Fibroblast of mammary gland (primary cell): ENCODE measurements at places on chromosomes 13 and 19.

GRCh38 chr19:7917267-7918061, 2.7 kb upstream of the SNAPC2 start:
- DNase-seq = peak; percentile 46

DNA sequence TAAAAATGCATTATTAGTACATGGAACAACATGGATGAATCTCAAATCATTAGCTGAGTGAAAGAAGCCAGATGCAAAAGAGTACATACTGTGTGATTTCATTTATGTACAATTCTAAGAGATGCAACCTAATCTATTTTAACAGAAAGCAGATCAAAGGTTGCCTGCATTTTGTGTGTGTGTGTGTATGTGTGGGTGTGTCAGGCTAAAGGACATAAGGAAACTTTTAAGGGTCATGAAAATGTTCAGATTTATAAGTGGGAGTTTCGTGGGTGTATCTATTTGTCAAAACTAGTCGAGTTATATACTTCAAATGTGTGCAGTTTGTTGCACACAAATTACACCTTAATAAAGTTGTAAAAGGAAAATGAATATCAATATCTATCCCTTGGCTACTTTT, 17.9 kb upstream of the NEK3 start:
- no peak for DNase-seq

DNA sequence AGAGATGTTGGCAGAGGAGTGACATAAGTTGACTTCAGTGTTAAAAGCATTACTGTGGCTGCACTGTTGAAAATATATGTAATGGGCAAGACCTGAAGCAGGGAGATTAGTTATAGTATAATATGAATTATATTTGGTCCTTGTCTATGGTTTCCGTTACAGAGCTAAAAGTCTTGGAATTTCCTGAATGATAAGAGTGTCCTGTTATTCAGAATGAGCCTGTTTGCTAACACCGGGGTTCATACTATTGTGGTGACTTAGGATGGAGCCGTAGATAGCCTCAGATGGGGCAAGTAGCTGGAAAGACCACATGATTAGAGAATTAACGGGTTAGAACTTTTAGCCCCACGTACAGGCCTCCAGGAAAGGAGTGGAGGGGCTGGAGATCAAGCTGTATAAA, 5.7 kb downstream of the USPL1 start:
- no peak for DNase-seq

- no peak for DNase-seq
These were observed 5.0 kb upstream of the ARHGAP45 start for GRCh38 chr19:1061987-1062386.

DNA sequence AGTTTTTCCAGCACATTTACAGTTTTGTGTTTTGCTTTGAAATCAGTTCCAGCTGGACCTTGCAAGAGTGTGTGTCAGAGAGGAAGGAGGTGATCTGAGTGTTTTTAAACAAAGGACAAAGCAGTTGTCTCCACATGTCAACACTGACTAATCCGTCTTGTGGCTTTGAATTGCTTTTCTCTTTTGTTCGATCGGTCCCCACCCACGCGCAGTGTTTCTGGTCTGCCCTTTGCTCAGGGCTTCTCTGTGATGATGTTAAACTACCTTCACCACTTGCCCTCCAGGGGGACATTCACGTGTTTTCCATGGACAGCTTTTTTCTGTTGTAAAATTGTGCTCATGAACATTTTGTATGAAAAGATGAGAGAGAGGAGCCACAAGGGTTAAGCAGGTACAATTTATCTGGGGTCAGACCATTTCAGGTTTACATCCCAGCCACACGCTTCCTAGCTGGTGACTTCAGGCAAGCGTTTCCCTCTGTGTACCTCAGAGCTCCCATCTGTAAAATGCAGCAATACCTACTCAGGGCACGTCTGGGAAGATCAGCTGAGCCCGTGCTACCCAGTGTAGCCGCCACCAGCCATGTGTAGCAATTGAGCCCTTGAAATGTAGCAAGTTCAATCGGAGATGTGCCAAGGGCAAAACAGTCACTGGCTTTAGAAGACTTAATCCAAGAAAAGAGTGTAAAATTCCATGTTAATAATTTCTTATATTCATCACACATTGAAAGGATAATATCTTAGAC, 13.5 kb upstream of the PLA2G4C start:
- peak; percentile 90 for DNase-seq

GRCh38 chr13:89066868-89067466, 1395.8 kb downstream of the SLITRK5 start:
- DNase-seq = peak; percentile 24

GRCh38 chr13:21546372-21546771, 57.6 kb downstream of the MICU2 start:
- peak; percentile 49 for DNase-seq

GRCh38 chr19:40263440-40264313, 21.5 kb downstream of the AKT2 start:
- no peak for DNase-seq

DNA sequence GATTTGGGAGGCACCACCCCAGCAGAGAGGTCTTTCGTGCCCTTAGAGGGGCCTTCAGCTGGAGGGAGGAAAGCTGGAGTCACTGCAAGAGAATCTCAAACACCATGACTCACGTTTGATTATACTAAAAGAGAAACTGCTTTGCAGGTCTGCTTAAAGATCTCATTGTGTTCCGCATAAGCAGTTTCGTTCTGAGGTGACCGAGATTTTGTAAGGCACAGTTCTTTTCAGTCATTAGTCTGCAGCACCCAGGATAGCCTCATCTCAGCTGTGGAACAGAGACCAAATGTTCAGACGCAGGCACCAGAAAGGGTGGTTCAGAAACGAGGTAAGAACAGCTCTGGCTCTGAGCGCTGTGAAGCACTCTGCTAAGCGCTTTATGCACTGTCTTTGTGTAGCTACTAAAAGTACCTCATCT, 71.2 kb upstream of the GTF3A start:
- DNase-seq = no peak

- DNase-seq = peak; percentile 91
These were observed 5.6 kb downstream of the TLE6 start for GRCh38 chr19:2982983-2983350.

DNA sequence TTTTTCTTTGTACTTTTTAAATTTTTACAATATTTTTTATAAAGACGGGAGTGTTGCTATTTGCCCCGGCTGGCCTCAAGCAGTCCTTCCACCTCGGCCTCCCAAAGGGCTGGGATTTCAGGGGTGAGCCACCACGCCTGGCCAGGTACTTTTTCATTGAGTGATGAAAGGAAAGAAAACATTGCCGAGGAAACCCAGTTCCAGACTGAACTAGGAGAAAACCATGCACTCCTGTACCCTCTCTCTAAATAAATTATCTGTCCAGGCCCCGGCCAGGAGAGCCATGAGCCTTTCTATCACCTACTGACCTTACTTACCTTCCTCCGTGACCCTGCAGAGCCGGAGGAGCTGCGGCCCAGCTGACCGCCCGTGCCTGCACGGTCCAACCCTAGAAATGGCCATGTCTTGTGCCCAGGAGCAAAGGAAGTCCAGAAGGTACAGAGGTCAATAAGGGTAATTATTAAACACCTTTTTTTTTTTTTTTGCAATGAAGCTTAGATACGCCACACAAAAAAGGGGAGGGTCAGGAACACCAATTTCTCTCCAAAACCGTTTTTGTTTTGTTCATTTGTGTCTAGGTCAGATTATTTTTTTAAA, at the start of gene SLC7A9:
SLC7A9 (minus strand) TSS at position 399 of the 597 bp plus-strand sequence. CDS start 1,233 bp downstream, outside the sequence.
- no peak for DNase-seq

DNA sequence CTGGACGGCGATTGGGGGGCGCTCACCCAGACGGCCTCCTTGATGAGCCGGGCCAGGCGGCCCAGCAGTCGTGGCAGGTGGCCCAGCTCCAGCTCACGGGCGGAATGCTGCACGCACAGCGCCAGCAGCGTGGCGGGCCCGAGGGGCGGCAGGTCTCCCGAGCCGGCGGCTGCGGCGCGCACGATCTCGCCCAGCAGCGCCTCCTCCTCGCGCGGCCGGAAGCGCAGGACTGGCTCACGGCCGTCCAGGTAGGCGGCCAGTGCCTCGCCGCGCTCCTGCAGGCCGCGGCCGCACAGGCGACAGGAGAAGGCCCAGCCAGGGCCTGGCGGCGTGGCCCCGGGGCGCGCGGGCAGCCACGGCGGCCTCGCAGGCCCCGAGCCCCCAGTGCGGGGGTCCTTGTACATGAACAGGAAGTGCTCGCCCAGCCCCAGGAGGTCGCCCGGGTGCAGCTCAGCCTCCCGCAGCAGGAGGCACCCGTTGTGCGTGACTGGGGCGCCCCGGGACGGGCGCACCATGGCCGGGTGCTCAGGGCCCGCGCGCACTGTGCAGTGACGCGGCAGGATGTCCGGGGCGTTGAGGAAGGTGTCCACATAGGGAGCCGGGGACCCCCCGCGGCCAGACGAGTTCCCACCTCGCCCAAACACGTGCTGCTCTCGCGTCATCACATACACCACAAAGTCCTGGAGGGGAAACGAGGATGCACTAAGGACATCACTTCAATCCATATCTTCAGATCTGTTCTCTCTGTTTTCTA, 9.6 kb upstream of the MAMSTR start:
- DNase-seq = peak; percentile 48

GRCh38 chr13:114059946-114060860, 72.2 kb downstream of the RASA3 start:
- DNase-seq = no peak

- no peak for DNase-seq
These were observed 35.3 kb downstream of the KLF2 start for GRCh38 chr19:16359964-16360363.

DNA sequence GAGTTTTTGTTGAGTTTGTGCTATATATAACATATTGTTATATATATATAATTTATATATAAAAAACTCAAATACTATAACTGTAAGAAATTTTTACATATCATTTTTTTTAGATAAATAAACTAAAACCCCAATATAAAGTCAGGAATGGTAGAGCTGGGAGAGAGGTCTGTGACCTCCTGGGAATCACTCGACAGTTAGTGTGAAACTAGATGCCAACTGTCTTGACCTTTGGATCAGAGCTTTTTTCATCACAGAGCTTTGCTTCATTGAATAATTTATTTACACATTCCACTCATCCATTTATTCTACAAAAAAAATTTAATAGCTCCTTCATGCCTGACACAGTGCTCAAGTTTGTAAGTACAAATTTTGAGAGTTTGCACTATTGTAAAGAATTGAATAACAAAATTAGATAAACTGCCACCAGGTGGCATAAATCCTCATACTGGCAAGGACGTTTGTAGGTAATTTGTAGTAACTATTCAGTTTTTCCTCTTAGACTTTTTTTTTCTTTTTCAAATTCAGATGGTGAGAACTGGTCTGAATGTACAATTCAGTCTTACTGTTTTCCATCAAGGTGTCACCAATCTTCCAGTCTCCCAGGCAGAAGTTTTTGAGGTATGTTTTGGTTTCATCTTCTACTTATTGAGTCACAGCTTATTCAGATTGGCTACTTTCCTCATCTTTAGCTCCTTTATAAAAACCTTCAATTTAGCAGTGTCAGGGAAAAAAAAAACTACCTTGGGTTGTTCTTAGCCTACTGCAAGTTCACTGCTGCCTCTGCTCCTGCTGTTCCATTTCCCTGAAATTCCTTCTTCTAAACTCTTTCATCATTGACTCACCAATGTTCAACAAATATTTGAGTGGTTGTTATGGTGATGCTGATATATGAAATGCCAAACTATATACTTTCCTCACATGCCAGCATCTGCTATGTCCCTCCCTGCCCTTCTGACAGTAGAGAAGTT, 28.7 kb downstream of the LACC1 start:
- peak; percentile 66 for DNase-seq

GRCh38 chr19:1271528-1272422, 2.6 kb downstream of the CIRBP start:
- DNase-seq = no peak
